Body of pancreas (tissue), 4 donors: ENCODE measurements at places on chromosomes 7 and 10. TPM values are rescaled to one million over a fixed set of nuclear protein-coding genes. Genes with fewer than 3 reads are reported as not detected.

Gene SPDYE6
- total RNA-seq: not detected

Gene TDRD1
- 0.78 TPM for total RNA-seq

Gene NCF1
- 1.6 TPM for total RNA-seq

Gene ADAM22
- total RNA-seq: 1.0 TPM

- DNase-seq: no peak
- H3K4me1 ChIP-seq: peaks cover 15% of the 10 kb centered on the region
- H3K27ac ChIP-seq: no peak overlapping the region
- no peaks in the 10 kb centered on the region for H3K27me3 ChIP-seq
- H3K36me3 ChIP-seq: no peaks in the 10 kb centered on the region
These were observed 5.2 kb downstream of the SH2B2 start for GRCh38 chr7:102291916-102292267.

- no peak overlapping the region for H3K4me3 ChIP-seq
- no peaks in the 10 kb centered on the region for H3K36me3 ChIP-seq
- no peaks in the 10 kb centered on the region for H3K27me3 ChIP-seq
These were observed 20.1 kb downstream of the SNX10 start for GRCh38 chr7:26311798-26312197.
